RWPE2 (cell line): ENCODE measurements at places on chromosomes 16 and 17.

GRCh38 chr17:63695889-63696288, 4.0 kb downstream of the LIMD2 start:
- DNase-seq: no peak

- DNase-seq: no peak
Observed at GRCh38 chr17:81522491-81523401, 5.4 kb upstream of the FSCN2 start.

GRCh38 chr16:17339764-17340541, 130.8 kb downstream of the XYLT1 start:
- DNase-seq: no peak

DNA sequence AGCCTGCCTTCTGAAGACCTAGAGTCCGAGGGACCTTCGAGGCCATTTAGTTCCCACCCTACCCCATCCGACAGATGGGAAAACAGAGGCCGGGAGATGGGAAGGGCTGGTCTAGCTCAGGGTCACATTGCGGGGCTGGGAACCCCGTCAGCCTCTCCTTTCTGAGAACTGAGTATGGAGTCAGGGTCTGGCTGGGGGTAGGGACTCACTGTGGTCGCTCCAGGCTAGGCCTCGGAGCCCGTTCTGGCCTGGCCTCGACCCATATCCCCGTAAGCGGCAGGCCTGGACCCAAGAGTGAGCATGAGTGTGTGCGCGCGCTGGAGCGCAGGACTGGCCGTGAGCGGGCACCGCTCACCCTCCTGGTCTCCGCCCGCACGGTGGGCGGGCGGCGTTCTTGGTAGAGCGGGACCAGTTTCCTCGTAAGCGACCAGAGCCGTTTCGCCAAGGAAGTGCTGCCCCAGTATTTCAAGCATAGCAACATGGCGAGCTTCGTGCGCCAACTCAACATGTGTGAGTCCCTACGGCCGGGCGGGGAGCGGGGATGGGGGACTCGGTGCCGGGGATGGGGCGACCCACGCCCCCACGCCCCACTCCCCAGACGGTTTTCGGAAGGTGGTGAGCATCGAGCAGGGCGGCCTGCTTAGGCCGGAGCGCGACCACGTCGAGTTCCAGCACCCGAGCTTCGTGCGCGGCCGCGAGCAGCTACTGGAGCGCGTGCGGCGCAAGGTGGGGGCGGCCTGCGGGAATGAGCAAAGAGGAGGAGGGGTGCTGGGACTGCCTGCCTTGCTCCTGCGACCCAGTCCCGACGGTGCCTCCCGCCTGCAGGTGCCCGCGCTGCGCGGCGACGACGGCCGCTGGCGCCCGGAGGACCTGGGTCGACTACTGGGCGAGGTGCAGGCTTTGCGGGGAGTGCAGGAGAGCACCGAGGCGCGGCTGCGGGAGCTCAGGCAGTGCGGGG, 855 bp downstream of the HSF4 start:
- no peak for DNase-seq

GRCh38 chr16:27152121-27152520, 51.2 kb upstream of the KDM8 start:
- no peak for DNase-seq

DNA sequence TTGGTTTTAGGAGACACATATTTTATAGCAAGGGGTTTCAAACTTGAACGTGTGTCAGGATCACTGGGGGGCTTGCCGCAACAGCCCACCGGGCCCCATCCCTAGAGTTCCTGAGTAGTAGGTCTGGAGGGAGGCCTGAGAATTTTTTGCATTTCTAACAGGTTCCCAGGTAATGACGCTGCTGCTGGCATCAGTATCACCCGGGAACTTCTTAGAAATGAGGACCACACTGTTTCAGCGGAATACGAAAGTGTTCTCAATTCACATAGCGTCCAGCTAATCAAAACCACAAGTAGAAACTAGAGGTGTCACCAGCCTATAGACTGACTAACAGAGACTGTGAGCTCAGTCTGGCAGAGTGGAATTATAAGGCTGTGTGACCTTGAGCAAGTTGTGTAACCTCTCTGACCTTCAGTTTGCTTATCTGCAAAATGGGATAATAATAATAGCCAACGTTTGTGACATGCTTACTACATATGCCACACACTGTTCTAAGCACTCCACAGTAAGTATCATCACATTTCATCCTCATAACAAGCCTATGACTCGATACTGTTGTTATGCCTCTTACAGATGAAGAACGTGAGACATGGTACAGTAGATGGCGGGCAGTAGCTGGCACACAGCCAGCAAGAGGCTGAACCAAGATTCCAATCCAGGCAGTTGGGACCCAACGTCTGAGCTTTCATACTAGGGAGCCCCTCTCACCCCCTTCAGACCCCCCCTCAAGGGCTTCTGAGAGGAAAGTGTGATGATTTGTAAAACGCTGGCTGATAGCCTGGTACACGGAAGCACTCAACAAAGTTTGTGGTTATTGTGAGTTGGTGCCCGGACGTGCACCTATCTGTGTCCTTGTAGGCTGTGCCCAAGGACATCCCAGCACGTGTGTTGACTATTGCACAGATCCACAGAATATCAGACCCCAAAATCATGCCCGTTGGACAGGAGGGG, 4.6 kb upstream of the ICAM2 start:
- DNase-seq: no peak

- DNase-seq: no peak
Observed at GRCh38 chr17:34843682-34844081, 117.6 kb downstream of the CCT6B start.

- no peak for DNase-seq
Observed at GRCh38 chr17:58344047-58344790, 7.8 kb downstream of the SUPT4H1 start.

GRCh38 chr17:31877911-31878702, 19.1 kb upstream of the COPRS start:
- DNase-seq: no peak
